ENCODE measurements at places on chromosomes 13 and 19.

DNA sequence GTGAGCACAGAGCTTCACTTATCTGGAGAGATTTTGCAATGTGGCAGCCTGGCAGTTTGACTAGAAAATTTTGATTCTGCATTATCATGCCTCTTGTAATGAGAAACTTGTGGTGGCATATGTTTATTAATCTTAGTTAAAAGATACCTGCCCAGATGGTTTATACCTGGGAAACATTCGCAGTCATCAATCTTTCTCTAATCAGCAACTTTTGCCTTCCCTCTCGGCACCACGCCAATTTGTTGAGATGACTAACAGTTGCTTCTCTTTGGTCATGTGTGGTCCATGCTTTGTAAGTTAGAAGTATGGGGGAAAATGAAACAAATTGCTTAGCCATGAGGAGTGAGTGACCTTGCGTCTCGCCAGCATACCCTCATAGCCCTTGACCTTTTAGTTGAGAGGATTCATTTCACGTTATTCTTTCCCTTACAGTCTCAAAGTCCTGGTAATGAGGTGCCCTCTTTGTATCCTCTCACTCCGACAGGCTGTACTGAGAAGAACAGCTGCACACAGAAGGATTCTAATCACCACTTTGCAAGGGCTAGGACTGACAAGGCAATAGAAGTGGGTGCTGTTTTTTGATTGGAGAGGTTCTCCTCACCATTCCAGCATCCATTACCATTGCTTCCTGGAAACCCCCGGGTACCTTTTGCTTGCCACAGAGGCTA is 201.4 kb downstream of the OXGR1 start:
- DNase-seq = peak; percentile 9

- DNase-seq = no peak
Observed at GRCh38 chr19:38319421-38320258, at the start of gene KCNK6. Gene KCNK6 (plus strand): TSS chr19:38319845. CDS start chr19:38319951, 106 bp downstream.

- no peak for DNase-seq
Observed at GRCh38 chr13:57724486-57725272, 93.1 kb downstream of the PCDH17 start.

- DNase-seq = peak; percentile 13
Observed at GRCh38 chr19:54209058-54209810, 8.6 kb downstream of the RPS9 start.

GRCh38 chr13:41944635-41945397 is 16.1 kb downstream of the VWA8 start:
- no peak for DNase-seq

- no peak for DNase-seq
Observed at GRCh38 chr19:8366961-8367326, 3.0 kb downstream of the ANGPTL4 start.

- DNase-seq = no peak
Observed at GRCh38 chr19:22052644-22053013, 345 bp downstream of the ZNF257 start.

DNA sequence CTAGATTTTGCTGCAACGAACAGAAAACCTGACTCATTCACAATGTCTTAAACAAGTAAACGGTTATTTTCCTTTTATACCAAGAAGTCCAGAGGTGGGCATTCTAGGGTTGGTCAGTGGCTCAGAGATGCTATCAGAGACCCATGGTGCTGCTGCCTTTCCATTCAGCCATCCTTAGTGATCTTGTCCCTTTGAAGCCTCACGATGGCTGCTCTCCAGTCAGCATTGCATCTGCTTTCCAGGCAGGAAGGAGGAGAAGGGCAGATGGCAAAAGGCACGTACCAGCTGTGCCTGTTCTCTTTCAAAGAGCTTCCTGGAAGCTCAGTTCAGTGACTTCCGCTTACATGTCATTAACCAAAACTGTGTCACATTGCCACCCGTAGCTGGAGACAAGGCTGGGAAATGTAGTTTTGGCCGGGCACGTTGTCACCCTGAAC is 30.1 kb downstream of the WDFY2 start:
- peak; percentile 48 for DNase-seq

- no peak for DNase-seq
Observed at GRCh38 chr13:52849291-52850071, 1.0 kb upstream of the PCDH8 start.

- peak; percentile 53 for DNase-seq
Observed at GRCh38 chr19:50909240-50910070, 1.7 kb downstream of the KLK4 start.

GRCh38 chr19:57231686-57232085 is 863 bp downstream of the AURKC start:
- DNase-seq = no peak

- DNase-seq = peak; percentile 60
Observed at GRCh38 chr19:7799640-7800355, 30.2 kb upstream of the EVI5L start.

- no peak for DNase-seq
Observed at GRCh38 chr19:11226716-11227166, 12.7 kb upstream of the ANGPTL8 start.

GRCh38 chr19:46892252-46893179 is 31.7 kb downstream of the ARHGAP35 start:
- no peak for DNase-seq

DNA sequence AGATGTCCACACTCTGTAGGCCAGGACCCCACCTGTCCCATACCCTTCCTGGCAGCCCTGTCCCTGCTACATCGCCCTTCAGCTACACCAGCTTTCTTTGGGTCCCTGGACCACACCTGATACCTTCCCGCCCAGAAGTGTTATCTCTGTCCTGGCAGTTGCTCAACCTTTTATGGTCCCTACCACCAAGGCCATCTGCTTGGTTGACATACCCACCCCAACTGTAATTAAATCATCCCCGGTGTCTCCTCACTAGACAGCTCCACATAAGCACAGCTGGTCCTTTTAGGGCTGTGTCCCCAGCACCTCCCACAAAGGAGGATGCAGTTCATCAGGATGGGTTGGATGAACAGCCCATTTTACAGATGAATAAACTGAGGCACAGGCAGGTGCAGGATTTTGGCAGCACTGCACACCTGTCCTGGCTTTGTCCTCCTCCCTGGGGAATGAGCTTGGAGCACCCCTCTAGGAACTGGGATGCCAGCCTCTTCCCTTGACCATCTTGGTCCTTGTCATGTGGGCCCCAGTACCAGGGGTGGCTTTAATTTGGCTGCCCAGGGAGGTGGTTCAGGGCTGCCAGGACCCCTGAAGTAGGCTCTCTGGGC is 12.9 kb downstream of the NACC1 start:
- DNase-seq = no peak

GRCh38 chr19:57249329-57249728 is 8.9 kb downstream of the ZNF805 start:
- DNase-seq = no peak

- DNase-seq = no peak
Observed at GRCh38 chr13:98143601-98144026, 720 bp downstream of the FARP1 start.

- DNase-seq = no peak
Observed at GRCh38 chr19:3268763-3269162, 44.3 kb downstream of the CELF5 start.

DNA sequence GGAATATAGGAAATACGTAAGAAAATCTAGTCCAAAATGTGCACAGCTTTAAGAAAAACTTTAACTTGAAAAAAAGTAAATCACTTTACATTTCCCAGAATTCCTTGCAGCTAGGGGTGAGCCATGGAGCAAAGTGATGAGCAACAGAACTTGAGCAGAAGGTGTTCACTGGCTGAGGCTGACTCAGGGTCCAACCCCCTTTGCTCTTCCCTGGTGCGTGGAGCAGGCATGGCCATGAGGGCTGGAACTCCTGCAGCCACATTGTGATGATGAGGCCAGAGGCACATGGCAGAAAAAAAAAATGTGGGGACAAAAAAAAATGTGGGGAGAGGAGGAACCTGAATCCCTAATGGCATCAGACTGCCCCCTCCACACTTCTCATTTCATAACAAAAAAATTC is 9.9 kb upstream of the PLA2G4C start:
- peak; percentile 28 for DNase-seq

DNA sequence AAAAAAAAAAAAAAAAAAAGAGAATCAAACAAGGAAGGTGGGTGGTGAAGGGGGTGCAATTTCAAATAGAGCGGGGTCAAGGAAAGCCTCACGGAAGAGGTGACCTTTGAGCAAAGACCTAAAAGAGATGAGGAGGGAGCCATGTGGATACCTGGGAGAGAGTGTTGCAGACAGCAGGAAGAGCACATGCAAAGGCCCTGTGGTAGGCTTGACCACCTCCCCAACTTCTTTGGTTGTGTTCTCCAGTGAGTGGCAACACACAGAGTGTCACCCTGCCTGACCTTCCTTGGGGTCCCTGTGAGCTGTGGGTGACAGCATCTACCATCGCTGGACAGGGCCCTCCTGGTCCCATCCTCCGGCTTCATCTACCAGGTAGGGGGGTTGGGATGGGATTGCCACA is 11.4 kb downstream of the PALM3 start:
- DNase-seq = no peak

GRCh38 chr13:29319451-29319850 is 276.0 kb downstream of the SLC7A1 start:
- DNase-seq = no peak

DNA sequence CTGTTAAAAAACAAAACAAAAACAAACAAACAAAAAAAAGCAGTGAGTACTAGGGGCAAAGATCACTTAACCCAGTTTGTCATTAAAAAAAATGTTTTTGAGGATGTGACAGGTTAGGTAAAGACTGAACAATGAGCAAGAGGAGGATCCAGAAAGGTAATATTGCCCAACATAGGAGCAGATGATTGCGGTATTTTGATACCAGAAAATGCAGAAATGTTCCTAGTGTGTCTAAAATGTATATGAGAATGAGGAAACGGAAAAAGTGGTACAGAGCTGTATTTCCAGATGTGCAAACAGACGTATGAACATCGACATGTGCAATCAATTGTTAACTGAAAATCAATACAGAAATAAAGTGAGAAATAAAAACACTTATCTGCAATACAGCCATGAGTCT is 4.9 kb upstream of the LILRA4 start:
- DNase-seq = no peak

DNA sequence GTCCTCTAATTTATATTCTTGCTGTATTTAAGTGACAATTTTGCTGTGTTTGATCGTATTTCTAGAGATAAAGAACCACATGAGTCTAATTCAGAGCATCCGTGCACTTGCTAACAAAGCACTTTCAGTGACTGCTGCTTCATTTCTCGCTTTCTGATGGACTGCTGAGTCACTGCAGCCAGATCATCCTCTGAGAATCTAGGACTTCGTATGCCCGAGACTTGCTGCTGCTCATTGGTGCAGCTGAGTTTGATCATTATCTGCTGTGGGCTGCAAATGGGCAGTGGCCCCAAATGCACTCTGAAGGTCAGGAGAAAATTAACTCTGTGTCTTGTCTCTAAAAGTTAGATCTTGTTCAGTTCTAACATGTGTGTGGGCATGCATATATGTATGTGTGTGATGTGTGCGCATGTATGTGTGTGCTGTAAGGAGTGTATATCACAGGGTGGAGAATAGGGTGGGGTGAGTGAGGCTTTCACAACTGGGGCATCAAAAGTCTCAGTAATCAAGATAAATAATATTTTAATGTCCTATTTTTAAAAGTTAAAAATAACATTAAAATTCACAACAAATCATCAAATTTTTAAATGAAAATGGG is 342.6 kb downstream of the MTUS2 start:
- peak; percentile 65 for DNase-seq

- no peak for DNase-seq
Observed at GRCh38 chr19:16372065-16372915, 47.7 kb downstream of the KLF2 start.

GRCh38 chr19:4507150-4507452 is 11.2 kb downstream of the PLIN4 start:
- no peak for DNase-seq

DNA sequence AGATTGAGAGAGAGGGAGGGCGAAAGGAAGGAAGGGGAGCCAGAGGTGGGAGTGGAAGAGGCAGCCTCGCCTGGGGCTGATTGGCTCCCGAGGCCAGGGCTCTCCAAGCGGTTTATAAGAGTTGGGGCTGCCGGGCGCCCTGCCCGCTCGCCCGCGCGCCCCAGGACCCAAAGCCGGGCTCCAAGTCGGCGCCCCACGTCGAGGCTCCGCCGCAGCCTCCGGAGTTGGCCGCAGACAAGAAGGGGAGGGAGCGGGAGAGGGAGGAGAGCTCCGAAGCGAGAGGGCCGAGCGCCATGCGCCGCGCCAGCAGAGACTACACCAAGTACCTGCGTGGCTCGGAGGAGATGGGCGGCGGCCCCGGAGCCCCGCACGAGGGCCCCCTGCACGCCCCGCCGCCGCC is at the start of gene TNFSF11:
TSS of gene TNFSF11 (plus strand) at position 142 of the 400 bp plus-strand sequence. CDS start at position 294, 152 bp downstream.
- no peak for DNase-seq

- DNase-seq = no peak
Observed at GRCh38 chr13:53844473-53845146, 816.0 kb downstream of the OLFM4 start.

DNA sequence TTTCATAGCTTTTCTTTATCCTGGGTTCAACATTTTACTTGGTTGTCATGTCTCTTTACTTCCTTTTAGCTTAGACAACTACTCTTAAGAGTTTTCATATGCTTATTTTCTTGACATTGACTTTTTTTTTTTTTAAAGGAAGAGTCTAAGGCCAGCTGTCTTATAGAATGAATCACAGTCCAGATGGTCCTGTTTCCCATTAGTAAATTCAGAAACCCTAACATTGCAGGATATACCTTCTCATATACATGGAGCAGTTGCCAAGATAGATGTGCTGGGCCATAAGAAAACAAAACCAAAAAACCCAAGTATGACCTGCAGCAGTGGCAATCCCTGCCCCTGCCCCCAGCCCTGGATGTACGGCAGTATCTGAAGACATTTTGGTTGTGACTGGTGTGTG is 72.8 kb downstream of the COG3 start:
- peak; percentile 12 for DNase-seq

GRCh38 chr13:97369261-97369893 is 64.6 kb upstream of the RAP2A start:
- no peak for DNase-seq

DNA sequence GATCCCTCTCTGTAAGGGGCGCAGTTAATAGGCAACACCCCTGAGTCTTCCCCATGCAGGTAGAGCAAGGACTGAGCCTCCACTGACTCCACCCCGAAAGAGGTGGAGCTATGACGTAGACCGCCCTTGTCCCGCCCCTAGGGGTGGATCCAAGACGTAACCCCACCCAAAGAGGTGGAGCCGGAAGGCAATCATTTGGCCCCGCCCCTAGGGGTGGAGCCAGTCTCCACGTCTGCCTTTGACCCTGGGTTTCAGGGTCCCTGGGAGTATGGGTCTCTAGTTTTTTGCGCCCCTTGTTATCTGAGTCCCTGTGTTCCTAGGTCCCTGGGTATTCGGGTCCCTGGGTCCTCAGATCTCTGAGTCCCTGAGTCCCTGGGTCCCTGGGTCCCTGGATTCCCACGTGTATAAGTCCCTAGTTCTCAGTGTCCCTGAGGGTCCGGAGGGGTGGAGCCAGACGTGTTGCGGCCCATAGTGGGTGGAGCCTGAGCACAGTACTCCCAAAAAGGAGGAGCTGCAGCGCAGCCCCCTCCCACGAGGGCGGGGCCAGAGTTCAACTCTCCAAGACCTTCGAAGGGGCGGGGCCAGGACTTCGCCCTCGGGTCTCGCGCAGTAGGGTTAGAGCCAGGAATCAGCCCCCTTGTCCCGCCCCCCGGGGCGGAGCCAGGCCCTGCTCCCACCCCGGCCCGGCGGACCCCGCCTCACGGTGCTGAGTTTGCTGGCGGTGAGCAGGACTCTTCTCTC is 5.3 kb downstream of the DENND1C start:
- peak; percentile 60 for DNase-seq

Data from fibroblast of skin of right biceps (primary cell).